ENCODE measurements at places on chromosomes 16 and 17.

- DNase-seq = no peak
Measured at GRCh38 chr17:83071966-83072562, 7.3 kb upstream of the METRNL start.

- DNase-seq = no peak
Measured at GRCh38 chr16:80947708-80948625, 58.7 kb downstream of the CMC2 start.

GRCh38 chr16:47506800-47507199 lies 45.7 kb downstream of the PHKB start:
- no peak for DNase-seq

DNA sequence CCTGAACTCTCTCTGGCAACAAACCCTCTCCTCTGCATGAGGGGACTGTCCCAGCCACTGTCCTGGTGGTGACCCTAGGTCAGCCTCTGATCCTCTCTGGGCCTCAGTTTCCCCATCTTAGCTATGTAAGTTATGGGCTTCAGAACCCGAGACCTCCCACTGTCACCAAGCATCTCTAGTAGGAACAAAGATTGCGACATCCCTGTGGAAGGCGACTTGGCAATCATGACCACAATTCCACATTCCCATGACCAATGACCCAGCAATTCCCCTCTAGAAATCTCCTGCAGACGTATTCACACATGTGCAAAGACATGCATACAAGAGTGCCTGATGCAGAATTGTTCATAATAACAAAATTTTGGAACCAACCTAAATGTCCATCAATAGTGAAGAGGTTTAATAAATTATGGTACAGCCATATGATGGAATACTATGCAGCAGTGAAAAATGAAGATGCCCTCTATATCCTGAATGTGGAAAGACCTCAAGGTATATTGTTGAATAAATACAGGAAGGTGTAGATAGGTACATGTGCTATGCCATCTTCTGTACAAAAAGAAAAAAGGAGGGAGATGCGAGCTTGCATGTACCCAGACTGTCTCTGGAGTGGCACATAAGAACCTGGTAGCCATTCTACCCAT lies 21.2 kb downstream of the CNGB1 start:
- no peak for DNase-seq

DNA sequence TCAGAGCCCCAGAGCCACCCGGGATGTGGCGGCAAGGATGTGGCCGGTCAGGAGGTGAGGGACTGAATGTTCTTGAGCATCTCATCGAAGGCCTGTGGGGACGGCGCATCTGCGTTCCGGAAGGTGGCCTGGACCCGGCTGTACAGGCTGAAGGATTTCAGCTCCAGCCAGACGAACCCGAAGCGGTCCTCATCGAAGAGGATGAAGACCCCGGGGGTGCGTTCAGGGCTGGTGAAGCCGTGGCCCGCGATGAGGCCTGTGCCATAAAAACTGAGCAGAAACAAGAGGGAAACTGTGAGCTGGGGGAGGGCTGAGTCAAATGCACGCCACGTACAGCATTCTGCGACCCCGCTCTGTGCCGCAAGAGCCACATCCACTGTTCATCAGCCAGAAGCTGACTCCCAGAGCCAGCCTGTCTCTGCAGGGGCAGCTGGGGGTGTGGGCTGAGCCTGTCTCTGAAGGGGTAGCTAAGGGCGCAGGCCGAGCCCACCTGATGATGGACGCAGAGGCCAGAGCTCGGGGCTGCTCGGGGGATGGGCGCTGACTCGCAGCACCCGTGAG lies 14.1 kb upstream of the C16orf95 start:
- no peak for DNase-seq

GRCh38 chr17:30309591-30309990 lies 17.8 kb upstream of the BLMH start:
- DNase-seq = no peak

- DNase-seq = no peak
Measured at GRCh38 chr17:7413346-7413985, 5.8 kb downstream of the NLGN2 start.

GRCh38 chr16:5505091-5505887 lies 407.7 kb upstream of the EEF2KMT start:
- DNase-seq = no peak

- no peak for DNase-seq
Measured at GRCh38 chr16:62194828-62195227, 158.6 kb upstream of the CDH8 start.

DNA sequence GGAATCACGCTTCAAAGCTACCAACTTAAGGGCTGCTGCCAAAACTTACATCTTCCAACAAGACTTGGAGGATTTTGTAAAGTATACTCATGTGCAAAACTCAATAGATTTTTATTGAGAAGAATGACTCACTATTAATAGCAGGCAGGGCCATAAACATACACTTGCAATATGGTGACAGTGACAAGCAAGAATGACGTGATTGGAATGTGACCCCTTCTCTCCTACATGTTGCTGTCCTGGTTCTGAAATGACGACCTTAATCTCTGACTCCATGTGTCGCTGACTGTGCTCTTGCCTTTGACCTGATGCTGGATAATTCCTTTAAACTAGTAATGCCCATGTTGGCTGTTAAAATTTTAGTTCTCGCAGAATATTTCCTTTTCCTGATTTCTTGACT lies 174.5 kb downstream of the PARN start:
- DNase-seq = no peak

DNA sequence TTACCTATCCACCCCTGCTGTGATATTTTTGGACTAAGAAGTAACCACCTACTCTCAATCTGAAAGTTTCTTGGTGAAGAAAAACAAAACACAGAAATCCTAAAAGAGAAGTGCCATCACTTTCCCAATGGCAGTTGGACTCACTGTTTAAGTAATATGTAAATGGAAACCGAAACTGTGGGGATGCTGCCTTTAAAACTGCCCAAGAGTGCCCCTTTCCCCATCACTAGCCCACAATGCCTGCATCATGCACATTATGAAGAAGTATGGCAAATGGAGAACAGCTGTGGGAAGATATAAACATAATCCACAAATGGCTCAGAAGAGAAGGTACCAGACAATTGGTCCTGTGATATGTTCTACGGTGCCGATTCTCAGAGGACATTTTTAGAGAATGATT lies 33.5 kb upstream of the SLC6A2 start:
- no peak for DNase-seq

GRCh38 chr17:80311216-80311827 lies 50.7 kb downstream of the RNF213 start:
- no peak for DNase-seq

- no peak for DNase-seq
Measured at GRCh38 chr16:28569021-28569420, 15.3 kb downstream of the SGF29 start.

Measured in activated CD4-positive, alpha-beta T cell treated with anti-CD3 and anti-CD28 coated beads for 24 hours (primary cell).